ENCODE measurements at places on chromosomes 7 and 10.
A peak's percentile ranks its signal among the peaks of the same experiment; 100 is the strongest.

- DNase-seq: peak; percentile 65
Observed at GRCh38 chr10:75187961-75188426, 22.6 kb upstream of the VDAC2 start.

- DNase-seq: no peak
Observed at GRCh38 chr7:128887169-128888038, 23.1 kb downstream of the KCP start.

DNA sequence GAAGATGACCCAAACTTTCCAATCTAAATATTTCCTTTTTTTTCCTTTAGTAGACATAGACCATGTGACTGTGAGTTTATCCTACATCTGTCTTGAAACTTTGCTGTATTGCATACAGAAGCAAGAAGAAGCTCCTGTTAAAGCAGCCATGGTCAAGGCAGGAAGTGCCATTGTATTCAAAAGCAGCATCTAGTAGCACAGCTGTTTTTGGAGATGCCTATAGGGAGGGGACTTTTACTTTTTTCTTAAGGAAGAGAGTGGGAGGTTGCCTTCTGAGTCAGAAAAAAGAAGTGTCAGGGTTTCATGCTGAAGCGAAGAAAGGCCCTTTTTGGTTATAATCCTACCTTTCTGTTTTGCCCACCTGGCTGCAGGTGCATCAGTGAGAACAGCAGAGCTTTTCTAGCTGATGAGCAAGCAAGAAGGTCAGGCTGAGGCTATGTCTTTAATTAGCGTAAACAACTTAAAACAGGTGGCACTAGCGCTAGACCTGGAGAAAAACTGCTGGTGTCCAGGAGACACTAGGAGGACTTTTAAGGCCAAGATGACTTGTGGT, 234.1 kb upstream of the AGK start:
- DNase-seq: no peak

DNA sequence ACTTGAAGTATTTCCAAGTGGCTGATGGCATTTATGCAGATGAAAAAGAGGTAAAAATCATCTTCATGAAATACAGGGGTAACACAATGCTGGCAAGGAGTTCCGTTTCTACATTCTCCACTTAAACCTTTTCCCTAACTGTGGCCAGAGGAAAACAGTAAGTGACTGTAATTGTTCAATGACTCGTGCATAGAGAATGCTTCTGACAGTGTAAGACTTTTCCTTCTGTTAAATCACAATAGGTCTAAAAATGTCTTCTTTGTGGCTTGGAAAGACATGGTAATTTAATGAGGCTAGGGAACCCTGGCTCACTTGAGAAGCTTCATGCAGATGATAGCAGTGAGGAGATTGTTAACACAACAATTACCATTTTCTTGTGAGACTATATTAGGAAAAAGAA, 50.3 kb upstream of the RSU1 start:
- peak; percentile 88 for DNase-seq

DNA sequence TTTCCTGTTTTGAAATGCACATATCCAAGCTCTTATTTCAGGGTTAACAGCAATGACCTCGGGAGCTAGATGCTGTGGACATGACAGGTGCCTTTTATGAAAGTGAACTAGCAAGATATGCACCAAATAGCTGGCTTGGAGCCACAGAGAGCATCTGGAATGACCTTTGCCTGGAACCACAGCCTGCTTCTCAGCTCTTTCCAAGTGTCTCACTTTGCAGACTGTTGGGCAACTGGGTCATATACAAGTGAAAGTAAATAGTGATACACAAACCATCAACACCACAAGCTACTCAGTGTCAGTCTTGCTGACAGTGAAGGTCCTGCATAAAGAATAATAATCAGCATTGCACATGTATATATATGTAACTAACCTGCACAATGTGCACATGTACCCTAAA, 183.5 kb downstream of the RNF133 start:
- no peak for DNase-seq

- DNase-seq: no peak
Observed at GRCh38 chr10:17410907-17411306, 43.5 kb downstream of the ST8SIA6 start.

- no peak for DNase-seq
Observed at GRCh38 chr7:69435711-69436110, 162.6 kb upstream of the AUTS2 start.

GRCh38 chr10:33434933-33435332, 100.5 kb upstream of the NRP1 start:
- DNase-seq: no peak

DNA sequence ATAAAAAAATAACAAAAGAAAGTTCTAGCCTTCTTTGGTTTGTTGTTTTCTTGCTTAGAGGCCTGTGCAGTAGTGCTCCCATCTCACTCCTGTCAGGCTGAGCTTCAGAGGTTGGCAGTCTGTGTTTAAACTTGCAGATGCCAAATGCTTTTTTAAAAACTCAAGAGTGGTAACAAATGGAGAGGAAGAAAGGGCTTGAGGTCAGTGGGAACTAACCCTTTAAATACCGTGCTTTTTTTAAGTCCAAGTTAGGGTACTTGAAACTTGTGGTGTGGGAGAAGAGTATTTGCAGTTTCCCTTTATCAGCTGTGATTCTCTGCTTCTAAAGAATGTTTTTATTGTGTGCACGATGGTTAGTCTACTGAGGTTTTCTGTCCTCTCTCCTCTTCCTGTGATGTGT, 29.4 kb downstream of the ZRANB1 start:
- DNase-seq: no peak

GRCh38 chr7:65287023-65287422, 86.6 kb upstream of the ZNF92 start:
- no peak for DNase-seq

DNA sequence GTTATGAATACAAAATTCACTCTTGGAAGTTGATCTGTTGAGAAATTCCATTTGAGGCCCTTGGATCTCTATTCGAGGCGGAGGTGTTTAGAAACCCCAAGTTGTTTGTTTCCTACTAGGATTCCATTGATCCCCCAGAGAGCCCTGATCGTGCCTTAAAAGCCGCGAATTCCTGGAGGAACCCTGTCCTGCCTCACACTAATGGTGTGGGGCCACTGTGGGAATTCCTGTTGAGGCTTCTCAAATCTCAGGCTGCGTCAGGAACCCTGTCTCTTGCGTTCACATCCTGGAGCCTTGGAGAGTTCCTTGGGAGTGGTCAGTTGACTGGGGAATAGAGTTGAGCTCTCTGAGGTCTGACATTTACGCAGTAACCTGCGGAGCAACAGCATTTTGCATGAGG, 1.2 kb downstream of the CFAP69 start:
- peak; percentile 6 for DNase-seq

DNA sequence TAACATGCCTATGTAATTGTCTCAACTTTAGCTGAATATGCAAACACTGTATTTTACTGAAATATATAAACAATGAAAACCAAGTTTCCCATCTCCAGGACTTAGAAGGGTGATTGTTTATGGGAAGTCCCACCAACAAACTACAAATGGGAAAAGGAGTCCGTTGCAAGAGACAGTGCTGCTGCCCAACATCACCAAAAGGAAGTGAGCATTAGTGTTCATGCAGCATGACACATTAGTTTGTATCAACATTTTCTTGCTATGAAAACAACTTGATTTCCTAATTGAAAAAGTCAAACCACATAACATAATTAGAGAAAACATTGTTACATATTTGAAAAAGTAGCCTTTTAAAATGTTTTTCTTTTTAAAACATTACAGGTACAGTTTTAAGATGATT, 138.5 kb downstream of the ZNF438 start:
- DNase-seq: no peak

- no peak for DNase-seq
Observed at GRCh38 chr10:34229917-34230316, 585.2 kb downstream of the PARD3 start.

GRCh38 chr10:102396730-102397151, 1.2 kb downstream of the NFKB2 start:
- DNase-seq: no peak

DNA sequence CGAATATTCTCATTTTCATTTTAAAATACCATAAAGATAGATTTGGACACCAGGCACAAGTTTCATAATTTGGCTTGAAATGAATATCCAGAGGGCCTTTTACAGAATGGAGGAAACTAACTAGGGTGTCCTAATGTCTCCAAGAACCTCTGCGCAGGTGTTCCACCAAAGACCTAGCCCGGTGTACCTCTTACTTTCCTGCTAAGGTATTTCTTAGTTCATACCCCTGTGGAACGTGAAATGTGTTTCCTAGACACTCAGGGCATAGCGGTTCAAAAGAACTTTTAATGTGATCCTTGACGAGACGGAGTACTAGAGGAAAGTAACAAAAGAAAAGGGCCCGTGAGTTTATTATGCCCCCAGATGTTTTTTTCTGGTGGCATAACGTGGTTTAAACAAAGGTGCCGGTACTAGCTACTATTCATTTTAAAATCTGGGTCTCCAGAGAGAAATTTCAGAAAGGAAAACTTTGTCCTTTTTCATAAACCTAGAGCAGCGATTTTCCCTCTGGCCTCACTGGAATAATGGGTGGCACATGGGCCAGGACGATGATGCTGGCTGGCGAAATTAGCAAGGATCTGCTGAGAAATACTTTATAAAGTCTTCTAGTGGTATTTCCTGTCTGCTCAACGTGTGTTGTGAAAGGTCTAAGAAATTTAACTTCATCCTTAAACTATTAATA, 1.4 kb downstream of the APBB1IP start:
- no peak for DNase-seq

DNA sequence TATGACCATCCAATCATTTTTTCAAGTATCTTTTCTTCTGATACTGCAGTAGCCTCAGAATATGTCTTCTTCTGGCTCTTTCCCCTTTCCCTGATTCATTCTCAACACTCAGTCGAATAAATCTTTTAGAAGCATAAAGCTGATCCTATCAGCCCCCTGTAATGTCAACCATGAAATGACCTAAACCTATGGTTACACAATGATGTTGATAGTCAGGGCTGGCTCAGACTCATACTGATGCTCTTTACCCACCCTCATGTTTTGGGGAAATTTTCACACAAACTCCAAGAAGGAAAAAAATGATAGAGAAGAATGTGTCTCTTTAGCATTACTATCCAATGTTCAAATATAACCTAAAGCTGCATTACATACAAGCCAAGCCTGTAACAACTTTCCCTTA, 76.0 kb downstream of the AASS start:
- DNase-seq: no peak

Data from astrocyte of the spinal cord (primary cell).